ENCODE measurements at places on chromosomes 3 and 15. TPM values are rescaled to one million over a fixed set of nuclear protein-coding genes. Genes with fewer than 3 reads are reported as not detected.
A peak's percentile ranks its signal among the peaks of the same experiment; 100 is the strongest.

The KBTBD12 gene
- 1.9 TPM for polyA plus RNA-seq

GRCh38 chr15:101635944-101636727 is 16.0 kb downstream of the TM2D3 start:
- no peak for DNase-seq

- no peak for DNase-seq
Measured at GRCh38 chr15:70589221-70589620, 174.1 kb downstream of the UACA start.

DNA sequence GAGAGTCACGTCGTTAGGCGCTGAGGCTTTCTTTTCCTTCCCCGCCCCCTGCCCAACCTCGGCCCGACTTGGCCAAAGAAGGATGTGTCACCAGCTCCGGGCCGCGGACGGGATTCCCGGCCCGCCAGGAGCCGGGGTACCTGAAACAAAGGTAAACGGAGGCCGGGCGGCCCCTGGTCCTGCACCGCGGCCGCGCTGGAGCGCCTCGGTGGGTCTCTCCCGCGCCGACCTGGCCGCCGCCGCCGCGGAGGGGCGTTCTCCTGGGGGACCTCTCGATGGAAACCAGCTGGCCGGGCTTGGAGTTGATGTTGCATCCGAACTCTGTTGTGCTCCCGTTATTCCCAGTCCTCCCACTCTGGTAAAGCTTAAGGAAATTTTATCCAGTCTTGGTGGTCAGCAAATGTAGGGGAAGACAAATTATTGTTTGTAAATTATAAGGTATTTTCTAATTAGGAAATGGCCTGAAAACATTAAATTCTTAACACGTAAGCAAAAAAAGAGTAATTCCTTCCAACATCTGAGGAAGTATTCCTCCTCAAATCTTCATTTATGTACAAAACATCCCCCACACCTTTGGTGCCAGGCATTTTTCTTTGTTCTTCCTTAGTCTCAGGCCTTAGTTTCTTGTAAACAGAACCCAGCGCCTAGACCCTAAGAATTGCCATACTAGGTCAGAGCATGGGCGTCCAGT is 888 bp downstream of the PPP2R3A start:
- peak; percentile 75 for DNase-seq

DNA sequence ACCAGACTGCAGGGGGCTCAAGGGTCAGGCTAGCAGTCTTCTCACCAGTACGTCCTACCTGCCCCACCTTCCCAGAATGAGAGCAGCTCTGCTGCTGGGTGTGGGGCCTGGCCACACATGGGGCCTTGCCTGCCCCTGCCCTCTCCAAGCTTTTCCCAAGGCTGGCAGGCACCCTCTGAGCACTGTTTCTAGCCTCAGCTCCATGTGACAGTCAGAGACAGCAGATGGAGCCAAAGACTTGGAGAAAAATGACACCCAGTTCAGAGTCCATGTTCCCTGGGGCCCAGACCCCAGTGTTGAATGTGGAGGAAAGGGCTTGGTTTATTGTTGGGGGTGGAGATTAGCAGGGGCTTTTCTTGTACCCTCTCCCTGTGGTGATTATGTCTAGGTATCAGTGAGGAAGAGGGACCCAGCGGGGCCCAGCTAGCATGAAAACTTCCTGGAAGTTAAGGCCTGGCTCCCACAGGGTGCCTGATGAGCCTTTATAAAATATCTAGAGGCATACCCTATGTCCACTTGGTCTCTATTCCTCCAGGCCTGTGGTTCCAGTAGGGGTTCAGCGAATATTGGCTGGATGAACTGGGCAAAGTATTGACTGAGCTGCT is 153.8 kb downstream of the EEFSEC start:
- no peak for DNase-seq

All from renal pelvis (tissue), 12 donors.